Activated naive CD4-positive, alpha-beta T cell (primary cell): ENCODE measurements at places on chromosomes 2 and 18.
A peak's percentile ranks its signal among the peaks of the same experiment; 100 is the strongest.

- no peak for DNase-seq
Measured at GRCh38 chr2:173299764-173300163, 54.9 kb upstream of the CDCA7 start.

DNA sequence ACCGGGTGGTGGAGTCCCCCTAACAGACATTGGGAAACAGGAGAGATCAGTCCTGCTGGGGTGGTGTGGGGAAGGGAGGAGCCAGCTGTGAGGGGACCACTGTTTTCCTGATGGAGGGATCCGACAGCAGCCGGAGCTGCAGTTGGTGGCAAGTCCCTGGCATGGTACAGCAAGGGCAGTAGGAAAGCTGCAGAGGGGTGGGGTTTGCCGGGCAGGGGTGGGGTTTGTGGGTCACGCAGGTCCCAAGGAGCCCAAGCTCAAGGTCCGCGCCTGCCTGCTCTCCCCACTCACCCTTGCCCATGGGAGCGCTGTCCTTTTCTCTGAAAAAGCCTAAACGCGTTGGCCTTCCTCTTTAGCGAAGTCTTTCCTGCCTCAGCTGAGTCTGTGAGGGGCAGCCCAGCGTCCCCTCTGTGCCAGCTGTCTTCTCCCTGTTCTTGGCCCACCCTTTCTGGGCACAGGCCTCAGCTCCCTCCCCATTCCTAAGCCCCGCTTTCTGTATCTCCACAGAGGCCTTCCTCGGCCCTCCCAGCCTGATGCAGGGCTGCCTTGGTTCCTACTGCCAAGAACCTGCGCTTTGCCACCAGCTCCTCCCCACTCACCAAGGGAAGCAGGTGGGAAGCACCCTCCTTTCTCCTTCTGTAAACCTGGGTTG is 29.3 kb upstream of the INHBB start:
- DNase-seq = no peak

GRCh38 chr2:161814008-161814660 is 189.9 kb downstream of the SLC4A10 start:
- no peak for DNase-seq

- no peak for DNase-seq
Measured at GRCh38 chr2:18971628-18972027, 382.3 kb upstream of the NT5C1B start.

DNA sequence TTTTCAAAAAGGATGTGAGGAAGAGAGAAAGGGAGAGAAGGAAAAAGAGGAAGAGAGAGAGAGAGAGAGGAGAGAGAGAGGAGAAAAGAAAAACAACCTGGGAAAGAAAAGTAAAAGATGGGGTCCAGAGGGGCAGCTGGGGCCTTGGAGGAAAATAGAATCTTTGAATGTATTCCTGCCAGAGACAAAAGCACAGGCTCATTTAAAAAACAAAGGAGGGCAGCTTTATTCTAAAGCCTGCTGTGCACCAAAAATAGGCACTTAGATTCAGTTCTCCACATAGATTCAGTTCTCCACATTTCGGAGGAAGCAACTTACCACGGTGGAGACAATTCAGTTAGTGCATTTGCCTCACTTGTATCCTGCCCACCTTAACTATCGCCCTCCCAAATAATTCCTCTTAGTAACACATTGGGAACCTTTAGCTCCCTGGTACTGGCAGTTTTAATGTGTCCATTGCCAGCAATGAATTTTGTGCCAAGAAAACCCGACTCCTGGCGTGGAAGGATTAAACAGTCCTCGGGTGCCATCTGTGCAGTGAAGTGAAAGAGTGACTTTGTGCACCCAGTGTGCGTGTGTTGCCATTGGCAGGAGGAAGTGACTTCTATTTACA is 71.3 kb downstream of the DPP4 start:
- DNase-seq = no peak

- no peak for DNase-seq
Measured at GRCh38 chr18:74775239-74775638, 177.6 kb downstream of the ZNF407 start.

GRCh38 chr2:98822301-98823164 is 91.6 kb upstream of the MGAT4A start:
- no peak for DNase-seq

GRCh38 chr2:171159372-171160118 is 1.1 kb downstream of the TLK1 start:
- peak; percentile 49 for DNase-seq

DNA sequence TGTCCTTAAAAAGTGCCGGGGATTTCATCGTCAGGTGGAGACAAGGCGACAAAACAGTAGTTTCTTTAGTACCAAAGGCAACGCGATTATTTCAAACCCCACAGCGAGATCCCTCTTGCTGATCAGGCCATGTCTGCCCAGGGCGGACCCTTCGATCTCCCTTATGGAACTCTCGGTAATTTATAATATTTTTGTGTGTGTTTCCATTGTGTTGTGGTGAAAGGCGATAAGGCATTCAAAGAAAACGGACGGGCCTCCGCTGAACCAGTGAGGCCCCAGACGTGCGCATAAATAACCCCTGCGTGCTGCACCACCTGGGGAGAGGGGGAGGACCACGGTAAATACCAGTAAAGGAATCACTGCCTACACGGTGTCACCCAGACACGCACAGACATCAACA is 1.4 kb upstream of the GAD1 start:
- DNase-seq = no peak

GRCh38 chr2:10772201-10772867 is 40.3 kb downstream of the PDIA6 start:
- no peak for DNase-seq

GRCh38 chr2:27379836-27380625 is 503 bp downstream of the ZNF513 start:
- no peak for DNase-seq

GRCh38 chr2:37529830-37530415 is 141.5 kb downstream of the CDC42EP3 start:
- DNase-seq = no peak

GRCh38 chr2:102116630-102117471 is 25.7 kb upstream of the IL1R1 start:
- no peak for DNase-seq

DNA sequence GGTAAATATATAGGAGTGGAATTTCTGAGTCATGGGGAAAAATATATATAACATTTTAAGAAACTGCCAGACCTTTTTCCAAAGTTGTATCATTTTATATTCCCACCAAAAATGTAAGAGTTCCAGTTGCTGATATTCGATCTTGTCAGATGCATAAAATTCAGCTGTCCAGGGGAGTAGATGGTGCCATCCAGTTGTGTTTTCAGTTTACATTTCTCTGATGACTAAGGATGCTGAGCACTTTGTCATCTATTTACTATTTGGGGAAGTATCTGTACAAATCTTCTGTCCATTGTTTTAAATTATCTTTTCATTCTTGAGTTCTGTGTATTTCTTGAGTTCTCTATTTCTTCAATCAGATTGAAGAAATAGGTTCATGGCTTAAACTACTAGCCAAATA is 126.1 kb downstream of the RTN4 start:
- DNase-seq = no peak
